Putamen (tissue), 1 donor: ENCODE measurements at places on chromosomes 2 and 18.

DNA sequence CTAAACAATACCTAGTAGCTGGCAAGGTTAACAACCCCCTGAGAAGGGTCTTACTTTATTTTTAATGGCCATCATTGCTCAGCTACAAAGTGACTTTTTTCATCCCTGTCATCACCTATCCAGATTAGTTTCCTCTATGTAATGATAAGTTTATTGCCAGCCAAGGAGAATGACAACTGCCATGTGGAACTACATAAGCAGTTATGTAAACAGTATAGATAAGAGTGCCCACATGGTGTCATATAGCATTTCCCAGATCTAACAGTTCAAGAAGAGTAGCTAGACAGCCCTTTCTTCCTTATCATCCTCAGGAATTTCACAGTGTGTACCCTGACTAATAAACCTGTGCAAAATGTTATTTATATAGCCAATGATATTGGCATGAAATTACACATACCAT lies 240.2 kb upstream of the PIK3C3 start:
- no peak for DNase-seq

GRCh38 chr18:66562279-66562678 lies 41.6 kb downstream of the CDH19 start:
- no peak for DNase-seq

DNA sequence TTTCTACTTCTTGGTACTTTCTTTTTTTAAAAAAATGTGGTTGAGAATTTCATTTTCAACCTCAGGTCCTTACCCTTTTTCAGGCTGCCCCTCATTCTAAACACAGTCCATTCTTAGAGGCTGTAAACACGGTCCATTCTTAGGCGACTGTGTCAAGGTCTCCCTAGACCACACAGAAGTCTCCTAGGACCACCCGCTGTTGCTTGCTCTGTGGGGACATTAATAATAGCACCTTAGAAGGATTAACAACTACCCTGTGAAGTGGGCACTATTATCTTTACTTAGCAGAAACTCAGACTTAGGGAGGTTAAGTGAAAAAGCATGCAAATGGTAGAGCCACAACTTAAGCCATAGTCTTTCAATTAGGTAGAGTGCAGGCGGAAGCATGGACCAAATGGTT lies 91.7 kb downstream of the RBMS1 start:
- no peak for DNase-seq

DNA sequence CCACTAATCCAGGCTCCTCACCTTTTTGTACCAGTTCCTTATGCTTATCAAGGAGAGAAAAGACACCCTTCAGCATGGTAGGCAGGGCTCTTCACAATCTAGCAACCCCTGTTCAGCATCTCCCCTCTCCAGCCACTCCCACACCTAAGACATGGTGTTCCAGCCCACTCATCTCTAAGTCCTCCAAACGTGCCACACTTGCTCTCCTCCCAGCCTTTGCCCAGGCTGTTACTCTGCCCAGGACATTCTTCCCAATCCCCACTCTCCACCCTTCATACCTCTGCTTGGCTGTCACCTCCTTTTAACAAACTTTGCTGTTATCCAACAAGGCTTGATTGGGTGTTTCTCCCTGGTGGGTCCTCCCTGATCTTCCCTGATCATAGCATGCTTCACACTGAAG lies 270.6 kb upstream of the CHAC2 start:
- no peak for DNase-seq

- no peak for DNase-seq
These were observed 56.9 kb downstream of the MCFD2 start for GRCh38 chr2:46858702-46859090.

DNA sequence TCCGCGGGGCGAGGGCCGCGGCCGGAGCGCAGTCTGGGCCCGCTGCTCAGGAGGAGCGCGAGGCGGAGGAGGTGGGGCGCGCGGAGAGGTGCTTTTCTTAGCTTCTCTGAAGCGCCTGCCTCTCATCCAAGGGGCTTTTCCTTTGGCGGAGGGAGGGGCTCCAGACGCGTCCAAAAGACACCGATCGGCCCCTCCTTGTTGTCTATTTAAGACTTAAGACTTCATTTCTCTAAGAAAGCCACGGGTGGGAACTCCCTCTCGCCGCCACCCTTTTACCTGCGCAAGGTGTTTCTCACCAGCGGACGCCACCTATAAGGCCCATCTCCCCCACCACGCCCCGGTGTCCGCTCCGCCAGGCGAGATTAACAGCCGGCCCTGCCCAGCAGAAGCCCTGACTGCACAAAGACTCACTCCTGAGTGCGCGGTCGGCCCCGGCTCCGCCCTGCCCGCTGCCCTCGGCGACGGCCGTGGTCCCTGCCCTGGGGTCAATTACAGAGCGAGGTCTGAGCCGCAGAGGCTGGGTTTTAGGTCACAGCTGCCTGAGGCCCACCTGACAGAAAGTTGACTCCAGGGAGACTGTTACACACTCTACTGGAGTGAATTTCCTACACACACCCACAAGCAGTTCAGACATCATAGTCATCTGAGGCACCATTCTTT lies at the start of gene DSC2:
Gene DSC2, minus strand, starts transcription at position 397 of the 660 bp plus-strand sequence. CDS start 450 bp downstream, outside the sequence.
- no peak for DNase-seq

GRCh38 chr2:71534201-71534600 lies 80.8 kb downstream of the DYSF start:
- DNase-seq, result no peak

DNA sequence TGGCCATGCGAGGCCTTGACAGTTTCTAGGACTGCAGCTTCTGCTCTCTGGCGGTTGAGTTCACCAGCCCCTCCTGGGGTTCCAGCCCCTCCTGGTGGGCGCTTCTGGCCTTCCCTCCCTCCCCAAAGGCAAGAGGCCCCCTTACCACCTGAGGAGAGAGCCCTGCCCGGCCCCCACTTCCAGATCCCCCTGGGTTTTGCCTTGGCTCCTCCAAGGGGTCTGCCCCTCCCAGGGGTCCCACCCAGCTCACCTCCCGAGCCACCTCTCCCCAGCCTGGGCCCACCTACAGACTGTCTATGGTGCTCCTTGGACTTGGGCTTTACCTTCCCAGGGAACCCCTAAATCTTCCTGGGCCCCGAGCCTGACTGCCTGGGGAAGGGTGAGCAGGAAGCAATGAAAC lies 264.5 kb downstream of the ATAD2B start:
- no peak for DNase-seq

DNA sequence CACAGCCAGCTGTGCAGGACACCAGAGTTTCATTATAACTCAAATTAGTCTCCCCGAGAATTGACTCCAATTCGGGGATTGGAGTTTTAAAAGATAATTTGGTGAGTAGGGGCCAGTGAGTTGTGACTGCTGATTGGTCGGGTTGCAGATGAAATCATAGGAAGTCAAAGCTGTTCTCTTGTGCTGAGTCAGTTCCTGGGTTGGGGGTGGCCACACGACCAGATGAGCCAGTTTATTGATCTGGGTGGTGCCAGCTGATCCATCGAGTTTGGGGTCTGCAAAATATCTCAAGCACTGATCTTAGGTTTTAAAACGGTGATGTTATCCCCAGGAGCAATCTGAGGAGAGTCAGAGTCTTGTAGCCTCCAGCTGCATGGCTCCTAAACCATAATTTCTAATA lies 82.7 kb upstream of the SLC66A3 start:
- no peak for DNase-seq

- no peak for DNase-seq
These were observed 59.3 kb downstream of the MYL12B start for GRCh38 chr18:3321133-3321812.

DNA sequence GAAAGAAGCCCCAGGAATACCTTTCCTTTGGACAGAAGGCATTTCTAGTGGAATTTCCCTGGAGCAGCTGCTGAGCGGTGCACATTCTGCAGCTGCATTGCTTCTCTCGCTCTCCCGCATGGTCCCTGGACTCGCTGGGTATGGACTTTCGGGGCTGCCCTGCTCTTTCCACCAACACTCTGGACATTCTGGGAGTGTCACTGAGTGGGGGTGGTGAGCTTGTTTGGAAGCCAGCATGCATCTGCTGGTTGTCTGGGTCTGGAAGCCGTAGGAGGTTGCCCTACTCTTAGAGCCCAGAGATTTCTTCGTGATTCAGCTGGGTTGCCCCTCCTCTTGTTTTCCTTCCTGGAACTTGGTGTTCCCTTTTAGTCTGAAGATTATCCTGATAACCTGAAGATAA lies 52.6 kb downstream of the TWIST2 start:
- DNase-seq, result no peak

- no peak for DNase-seq
These were observed 64.0 kb upstream of the CERS6 start for GRCh38 chr2:168392024-168392423.

GRCh38 chr18:76460482-76460881 lies 34.6 kb downstream of the ZNF516 start:
- DNase-seq, result no peak

DNA sequence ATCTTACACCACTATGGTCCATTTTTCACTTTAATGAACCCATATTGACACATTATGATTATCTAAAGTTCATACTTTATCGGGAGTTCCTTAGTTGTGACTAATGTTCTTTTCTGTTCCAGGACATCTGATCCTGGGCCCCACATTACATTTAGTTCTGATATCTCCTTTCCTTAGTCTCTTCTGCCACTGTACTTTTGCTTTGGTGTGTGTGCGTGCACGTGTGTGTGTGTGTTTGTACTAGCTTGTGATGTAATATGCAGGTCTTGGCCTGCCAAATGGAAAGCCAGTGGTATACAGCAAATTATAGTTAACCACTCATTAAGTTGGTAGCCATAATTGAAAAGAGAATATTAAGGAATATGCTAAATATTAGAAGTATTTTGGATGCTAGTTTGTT lies 88.0 kb downstream of the CDC42EP3 start:
- DNase-seq, result no peak

- no peak for DNase-seq
These were observed 207.7 kb upstream of the COPS8 start for GRCh38 chr2:236877972-236878371.

DNA sequence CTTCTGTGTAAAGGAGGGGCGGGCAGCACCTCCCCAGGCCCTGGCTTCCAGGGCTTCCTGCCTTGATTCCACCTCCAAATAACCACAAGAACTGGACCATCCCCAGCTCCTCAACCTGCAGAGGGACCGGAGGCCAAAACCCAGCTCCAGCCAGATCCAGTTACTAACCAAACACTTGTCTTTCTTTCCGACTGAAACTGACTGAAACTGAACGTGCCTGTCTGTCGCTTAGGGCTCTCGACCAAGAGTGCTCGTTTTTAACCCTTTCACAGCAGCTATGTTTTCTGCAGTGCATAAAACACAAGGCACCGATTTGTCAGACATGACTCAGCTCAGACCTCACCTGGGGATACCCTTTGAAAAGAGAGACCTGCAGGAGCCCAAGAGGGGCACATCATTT lies 249.9 kb upstream of the SIX2 start:
- DNase-seq, result no peak

- DNase-seq, result no peak
These were observed 11.2 kb upstream of the ATP9B start for GRCh38 chr18:79058007-79058406.

DNA sequence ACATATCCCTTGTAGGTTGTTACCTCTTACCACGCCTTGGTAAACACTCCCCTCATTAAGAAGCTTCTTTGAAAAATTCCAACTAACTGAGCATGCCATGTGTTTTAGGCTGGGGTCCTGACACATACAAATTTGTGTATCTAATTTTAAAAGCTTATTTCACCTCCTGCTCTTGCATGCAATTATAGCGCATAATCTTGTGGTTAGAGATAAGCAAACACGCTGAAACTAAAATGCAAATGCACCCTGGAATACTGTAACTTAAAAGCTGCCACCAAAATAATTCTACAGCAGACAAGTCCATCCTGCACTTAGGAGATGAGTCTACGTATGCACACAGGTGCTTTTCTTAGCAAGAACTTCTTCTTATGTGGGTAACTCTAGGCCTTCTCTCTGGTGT lies 990.2 kb downstream of the TSN start:
- no peak for DNase-seq

- DNase-seq, result no peak
These were observed 13.8 kb upstream of the KCNS3 start for GRCh38 chr2:17864676-17865075.
